ENCODE measurements at places on chromosomes 4 and X.

GRCh38 chr4:81808011-81808672 lies 336.4 kb upstream of the RASGEF1B start:
- no peak for DNase-seq

- DNase-seq: no peak
Observed at GRCh38 chr4:177605252-177605651, 163.0 kb upstream of the AGA start.

GRCh38 chr4:80646061-80646460 lies 310.5 kb downstream of the CFAP299 start:
- no peak for DNase-seq

- DNase-seq: no peak
Observed at GRCh38 chrX:135315864-135316263, 6.6 kb downstream of the ETDC start.

DNA sequence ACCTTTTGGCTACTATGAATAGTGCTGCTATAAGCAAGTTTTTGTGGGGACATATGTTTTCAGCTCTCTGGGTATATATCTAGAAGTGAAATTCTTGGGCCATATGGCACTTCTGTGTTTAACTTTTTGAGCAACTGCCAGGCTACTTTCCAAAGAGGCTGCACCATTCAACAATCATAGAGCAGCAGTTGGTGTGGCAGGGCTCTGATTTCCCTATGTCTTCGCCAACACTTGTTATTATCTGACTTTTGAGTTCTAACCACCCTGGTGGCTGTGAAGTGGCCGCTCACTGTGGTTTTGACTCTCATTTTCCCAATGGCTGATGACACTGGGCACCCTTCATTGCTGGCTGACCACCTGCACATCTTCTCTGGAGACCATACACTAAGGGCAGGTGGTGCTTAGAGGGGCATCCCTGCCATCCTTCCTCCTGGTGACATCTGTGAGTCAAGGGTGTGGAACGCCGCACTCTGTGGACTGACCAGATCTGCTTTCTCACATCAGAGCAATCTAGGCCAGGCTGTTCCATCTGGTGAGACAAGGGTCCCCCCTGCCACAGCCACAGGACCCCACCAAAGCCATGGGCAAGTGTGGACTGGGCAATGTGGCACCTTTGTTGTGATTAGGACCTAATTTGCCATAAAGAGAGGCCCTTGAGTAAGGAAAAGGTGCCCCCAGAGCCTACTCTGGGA lies 49.6 kb downstream of the ZFYVE28 start:
- no peak for DNase-seq
